ENCODE measurements at places on chromosomes 11 and 22.
A peak's percentile ranks its signal among the peaks of the same experiment; 100 is the strongest.

DNA sequence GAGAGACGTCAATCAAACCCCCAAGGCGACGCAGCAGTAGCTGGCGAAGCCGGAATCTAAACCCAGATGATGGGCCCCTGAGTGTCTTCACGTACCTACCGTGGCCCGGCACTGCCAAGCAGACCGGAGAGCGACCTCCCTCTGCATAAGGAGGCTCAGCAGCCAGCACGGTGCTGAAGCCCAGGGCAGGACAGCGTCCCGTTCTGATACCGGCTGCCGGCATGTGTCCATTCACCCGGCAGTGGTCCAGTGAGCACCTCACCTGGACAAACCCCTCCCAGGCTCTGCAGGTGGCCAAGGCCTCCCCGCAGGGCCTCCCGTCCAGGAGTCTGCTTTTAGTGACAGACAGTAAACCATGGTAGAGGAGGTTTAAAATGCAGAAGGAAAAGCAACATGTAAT lies 142.0 kb downstream of the BRD1 start:
- no peak for DNase-seq

DNA sequence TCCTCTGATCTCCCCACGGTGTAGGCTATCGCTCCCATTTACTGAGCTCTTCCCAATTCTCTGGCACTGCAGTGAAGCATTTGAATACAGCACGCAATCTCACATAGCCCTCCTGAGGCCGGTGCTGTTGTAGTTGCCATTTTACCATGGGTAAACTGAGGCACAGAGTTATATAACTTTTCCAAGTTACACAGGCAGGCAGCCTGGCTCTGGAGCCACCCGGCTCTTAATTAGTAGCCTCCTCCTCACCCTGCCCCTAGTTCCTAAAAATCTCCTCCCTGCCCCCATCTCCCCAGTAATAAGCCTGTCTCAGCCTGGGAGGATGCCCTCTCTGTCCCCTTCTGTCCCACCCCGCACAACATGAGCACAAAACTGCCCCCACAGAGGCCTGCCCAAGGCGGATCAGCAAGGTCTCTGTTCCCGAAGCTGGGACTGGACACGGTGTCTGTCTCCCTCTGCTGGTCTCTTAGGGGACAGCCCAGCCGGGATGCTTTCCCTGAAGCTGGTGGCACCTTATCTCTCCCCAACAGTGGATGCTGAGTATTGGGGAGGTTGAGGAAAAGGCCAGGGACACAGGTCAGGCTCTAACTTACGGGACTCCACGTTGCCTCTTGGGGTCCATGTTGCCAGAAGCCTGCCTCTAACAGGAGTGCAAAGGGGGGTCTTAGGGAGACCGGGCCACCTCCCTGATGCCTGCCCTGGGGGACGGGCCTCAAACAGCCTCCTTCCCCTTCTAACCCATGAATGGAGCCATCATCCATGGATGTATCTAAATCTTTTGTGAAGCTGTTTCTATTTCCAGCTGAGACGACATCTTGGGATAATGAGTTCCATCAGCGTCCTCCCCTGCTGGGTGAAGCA lies 9.1 kb upstream of the CLCF1 start:
- peak; percentile 85 for DNase-seq

- DNase-seq, result no peak
Measured at GRCh38 chr22:44201665-44202064, 20.9 kb downstream of the PARVG start.

DNA sequence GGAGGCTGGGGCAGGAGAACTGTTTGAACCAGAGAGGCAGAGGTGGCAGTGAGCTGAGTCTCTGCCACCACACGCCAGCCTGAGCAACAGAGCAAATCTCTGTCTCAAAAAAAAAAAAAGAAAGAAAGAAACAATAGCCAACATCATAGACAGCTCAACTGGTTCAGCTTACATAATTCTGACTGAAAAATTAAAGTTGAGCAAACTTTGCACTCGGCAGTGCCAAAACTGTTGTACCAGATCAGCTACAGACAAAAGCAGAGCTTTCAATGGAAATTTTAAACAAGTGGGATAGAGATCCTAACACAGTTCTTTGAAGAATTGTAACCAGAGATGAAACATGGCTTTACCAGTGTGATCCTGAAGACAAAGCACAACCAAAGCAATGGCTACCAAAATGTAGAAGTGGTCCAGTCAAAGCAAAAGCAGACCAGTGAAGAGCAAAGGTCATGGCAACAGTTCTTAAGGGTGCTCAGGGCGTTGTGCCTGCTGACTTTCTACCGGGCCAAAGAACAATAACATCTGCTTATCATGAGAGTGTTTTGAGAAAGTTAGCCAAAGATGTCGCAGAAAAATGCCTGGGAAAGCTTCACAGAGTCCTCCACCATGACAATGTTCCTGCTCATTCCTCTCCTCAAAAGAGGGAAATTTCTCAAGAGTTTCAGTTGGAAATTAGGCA lies 59.3 kb downstream of the TTC28 start:
- DNase-seq, result peak; percentile 10

- no peak for DNase-seq
Measured at GRCh38 chr11:102833731-102834130, 9.7 kb downstream of the MMP3 start.
